ENCODE measurements at places on chromosomes 7 and 10.

GRCh38 chr10:77240041-77240652 is 397.5 kb downstream of the KCNMA1 start:
- no peak for DNase-seq

DNA sequence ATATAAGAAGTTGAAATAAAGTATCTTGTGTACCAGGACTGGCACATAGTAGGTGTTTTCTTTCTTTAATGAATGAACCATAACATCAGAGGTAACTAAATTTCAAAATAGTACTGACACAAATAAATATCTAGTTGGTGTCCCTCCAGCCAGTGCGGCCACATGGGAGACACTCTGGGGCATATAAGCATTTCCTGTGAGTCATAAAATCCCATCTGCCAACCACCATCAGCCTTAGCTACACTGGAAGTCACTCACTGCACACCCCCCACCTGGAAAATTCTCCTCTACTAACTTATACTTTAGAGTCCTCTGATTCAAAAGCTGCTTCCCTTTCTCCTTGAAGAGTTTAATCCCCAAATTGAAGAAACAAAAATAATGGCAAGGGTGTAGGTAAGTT is 32.5 kb downstream of the DYDC1 start:
- DNase-seq, result no peak

- DNase-seq, result no peak
Observed at GRCh38 chr7:509426-510130, 10.1 kb downstream of the PDGFA start.

DNA sequence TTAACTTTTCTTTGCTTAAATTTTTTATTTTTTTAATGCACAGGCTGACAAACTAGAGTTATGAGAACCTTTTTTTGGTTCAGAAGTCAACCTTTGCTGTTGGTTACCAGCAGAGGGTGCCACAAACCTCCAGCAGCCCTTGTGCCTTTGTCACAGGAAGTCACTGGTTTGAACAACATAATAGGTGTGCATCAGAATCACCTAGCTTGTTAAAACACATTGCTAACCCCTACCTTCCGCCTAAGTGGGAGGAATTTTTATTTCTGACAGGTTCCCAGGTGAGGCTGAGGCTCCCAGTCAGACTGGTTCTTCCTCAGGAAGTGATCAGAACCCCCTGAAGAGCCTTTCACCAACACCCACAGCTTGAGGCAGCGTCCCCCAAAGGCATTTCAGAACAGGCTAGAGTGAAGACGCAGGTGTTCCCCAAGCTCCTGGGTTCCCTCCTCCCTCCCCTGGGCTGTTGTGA is 22.6 kb upstream of the VDAC2 start:
- DNase-seq, result peak; percentile 17

- peak; percentile 85 for DNase-seq
Observed at GRCh38 chr7:5423306-5423975, at the start of gene TNRC18. TNRC18 (minus strand) TSS chr7:5423834; CDS start chr7:5421246, 2,588 bp downstream.

DNA sequence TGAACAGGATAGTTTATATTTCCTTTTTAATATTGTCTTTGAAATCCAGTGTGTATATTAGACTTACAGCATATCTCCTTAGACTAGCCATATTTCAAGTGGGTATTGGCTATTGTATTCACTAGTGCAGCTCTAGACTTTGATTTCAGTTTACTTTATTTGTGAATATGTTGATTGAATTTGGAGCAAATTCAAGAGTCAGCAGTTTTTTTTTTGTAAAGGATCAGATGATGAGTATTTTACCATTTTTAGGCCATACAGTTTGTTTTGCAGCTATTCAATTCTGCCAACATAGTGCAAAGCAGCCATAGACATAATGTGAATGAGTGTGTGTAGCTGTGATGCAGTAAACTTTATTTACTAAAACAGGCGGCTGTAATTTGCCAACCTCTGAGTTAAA is 4.6 kb downstream of the STK31 start:
- DNase-seq, result no peak

DNA sequence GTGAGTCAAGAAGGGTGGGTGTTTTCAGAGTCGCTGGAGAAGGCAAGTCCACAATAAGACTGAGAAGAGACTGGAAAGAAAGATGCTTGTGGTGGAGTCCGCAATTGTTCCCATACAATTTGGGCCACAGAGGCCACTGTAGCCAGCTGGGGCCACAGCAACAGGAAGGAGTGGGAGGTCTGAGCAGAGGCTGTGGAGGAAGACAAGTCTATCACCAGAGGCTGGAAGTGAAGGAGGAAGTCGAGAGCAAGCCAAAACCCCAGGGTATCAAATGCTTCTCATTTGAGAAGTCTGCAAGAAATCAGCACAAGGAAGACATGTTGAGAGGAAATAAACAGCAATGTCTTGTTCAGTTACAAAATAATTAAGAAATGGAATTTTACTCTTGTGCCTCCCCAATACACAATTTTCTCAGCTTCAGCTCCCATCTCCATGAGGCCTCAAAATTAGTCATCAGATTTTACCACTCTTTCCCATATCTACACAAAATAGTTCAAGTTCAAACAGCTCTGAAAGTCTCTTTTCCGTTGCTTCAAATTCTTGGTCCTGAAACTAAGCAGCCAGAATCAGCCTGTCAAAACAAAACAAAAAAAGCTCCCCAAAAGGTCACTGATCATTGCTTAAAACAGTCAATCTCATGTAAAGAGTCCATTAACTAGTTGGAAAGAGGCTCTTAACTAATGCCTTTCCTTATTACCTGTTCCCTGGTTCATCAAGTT is 31.6 kb downstream of the SLC16A12 start:
- no peak for DNase-seq

DNA sequence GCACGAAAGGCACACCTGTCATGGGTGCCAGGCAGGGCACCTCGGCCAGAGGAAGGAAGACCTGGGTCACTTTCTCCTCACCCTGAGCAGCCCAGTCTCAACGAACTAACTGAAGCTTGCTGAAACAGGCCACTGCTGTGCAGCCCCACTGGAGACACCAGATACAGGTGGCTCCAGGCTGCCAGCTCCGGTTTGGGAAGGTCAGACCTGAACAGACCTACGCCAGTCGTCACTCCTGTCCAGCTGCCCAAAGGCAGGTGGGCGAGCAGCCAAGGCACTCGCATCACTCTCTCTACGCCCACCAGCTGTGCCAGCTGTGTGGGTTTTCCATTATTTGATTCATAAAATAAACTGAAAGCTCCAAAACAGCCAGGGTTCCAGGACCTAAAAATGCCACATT is 256.1 kb downstream of the ZMYND11 start:
- DNase-seq, result no peak

DNA sequence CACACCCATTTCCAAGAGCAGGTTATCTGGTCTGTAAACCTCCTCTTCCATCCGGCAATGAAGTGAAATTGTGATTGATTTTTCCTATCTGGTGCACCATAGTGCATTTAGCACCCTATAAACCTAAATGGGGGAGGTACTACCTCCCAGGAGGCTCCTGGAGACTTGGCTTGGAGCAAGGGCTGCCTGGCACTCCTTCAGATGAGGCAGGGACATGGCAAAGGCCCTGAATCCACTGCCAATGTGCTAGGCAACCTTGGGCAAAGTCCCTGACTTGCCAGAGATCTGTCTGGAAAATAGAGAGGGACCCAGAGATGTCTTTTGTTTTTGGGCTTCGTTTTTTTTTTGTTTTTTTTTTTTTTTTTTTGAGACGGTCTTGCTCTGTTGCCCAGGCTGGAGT is 6.7 kb upstream of the GRID1 start:
- DNase-seq, result no peak

DNA sequence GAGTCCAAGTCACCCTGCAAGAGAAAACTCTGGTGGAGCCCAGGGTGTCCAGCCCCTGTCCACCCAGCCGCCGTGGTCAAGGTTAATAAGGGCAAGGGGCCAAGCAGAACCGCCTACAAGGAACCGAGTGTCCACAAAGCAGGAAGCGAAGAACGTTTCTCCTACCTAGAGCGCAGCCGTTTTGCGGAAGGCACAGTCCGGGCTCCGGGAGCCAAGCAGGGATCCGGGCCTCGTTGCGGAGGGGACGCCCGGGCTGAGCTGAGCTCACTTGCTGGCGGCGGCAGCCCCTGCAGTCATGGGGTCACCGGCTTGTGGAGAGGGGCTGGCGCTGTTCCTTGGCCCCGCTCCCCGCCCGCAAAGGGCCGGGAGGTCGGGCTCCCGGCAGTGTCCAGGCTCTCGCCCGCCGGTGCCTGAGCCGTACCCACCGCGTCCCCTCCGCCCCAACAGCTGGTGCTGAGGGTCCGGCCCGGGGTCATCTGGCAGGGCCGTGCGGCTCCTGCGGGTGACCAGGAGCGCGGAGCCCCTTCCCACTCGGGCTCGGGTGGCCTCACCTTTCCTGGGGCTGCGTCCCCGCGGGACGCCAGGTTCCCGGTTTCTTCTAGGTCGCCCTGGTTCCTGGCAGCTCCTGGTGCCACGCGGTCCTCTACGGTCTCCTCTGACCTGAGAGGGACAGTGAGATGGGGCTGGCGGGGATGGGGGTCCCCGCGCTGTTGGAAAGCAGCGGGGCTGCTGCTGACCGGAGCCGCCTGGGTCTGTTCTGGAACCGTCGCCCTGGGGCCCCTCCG is 14.0 kb upstream of the ZNF273 start:
- no peak for DNase-seq

GRCh38 chr10:93384006-93384405 is 98.1 kb downstream of the MYOF start:
- DNase-seq, result no peak

DNA sequence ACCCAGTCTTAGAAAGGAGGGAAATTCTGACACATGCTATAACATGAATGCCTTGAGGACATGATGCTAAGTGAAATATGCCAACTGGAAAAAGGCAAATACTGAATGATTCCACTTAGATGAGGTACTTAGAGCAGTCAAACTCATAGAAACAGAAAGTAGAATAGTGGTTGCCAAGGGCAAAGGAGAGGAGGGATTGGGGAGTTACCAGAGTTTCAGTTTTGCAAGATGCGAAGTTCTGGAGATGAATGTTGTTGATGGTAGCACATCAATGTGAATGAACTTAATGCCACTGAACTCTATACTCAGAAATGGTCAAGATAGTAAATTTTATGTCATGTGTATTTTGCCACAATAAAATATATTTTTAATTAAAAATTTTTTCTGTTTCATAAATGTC is 38.9 kb downstream of the DRGX start:
- no peak for DNase-seq

DNA sequence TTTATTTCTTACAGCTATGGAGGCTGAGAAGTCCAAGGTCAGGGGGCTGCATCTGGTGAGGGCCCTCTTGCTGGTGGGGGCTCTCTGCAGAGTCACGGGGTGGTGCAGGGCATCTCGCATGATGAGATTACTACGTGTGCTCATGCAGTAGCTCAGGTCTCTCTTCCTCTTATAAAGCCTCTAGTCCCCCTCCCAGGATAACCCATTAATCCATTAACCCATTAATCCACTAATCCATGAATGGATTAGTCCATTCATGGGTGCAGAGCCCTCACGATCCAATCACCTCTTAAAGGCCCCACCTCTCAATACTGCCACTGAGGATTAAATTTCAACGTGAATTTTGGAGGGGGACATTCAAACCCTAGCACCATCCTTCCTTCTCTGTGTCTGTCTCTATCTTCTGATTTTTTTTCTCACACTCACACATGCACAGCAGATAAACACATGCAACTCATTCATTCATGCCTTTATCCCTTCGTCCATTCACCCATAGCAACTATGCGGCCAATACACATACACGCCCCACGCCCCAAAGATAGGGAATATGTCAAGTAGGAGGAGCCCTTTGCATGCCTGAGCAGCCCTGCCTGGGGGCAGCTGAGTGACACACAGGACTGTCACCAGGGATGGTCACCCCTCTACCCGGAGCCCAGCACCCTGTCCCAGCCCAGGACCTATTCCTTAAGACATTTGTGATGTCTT is 86.5 kb downstream of the C10orf105 start:
- no peak for DNase-seq

GRCh38 chr7:96314402-96315124 is 7.3 kb downstream of the SLC25A13 start:
- DNase-seq, result no peak

DNA sequence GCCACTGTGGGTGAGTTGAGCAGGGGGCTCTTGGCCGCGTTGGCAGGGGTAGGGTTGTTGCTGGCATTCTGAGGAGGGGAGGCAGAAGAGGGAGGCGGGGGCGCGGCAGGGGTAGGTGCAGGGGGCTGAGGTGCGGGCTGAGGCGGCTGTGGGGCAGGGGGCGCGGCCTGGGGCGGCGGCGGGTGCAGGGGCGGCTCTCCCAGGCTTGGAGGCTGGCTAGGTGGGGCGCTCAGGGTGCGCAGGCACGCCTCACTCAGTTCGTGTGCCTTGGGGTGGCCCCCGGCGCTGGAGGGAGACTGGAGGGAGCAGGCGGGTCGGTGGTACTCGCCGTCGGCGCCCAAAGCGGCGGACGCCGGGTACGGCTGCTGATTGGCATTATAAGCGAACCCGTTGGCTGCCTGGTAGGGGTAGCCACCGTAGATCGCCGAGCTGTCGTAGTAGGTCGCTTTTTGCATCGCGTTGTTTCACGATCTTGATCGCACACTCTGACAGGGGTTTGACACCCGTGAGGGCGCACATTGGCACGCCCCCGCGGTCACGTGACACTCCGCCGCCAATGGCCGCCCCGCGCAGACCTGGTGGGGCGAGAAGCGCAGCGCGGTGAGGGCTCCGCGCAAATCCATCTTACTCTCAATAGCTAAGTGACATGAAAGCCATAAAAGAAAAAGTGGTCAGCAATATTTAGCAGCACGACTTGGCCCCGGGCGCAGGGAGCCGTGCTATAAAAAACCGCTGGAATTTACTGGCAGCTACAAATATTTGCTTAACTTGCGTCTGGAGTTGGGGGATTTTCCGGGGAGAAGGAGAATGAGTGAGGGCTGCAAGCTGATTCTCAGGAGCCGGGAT is 7.9 kb upstream of the HOXA2 start:
- DNase-seq, result no peak

DNA sequence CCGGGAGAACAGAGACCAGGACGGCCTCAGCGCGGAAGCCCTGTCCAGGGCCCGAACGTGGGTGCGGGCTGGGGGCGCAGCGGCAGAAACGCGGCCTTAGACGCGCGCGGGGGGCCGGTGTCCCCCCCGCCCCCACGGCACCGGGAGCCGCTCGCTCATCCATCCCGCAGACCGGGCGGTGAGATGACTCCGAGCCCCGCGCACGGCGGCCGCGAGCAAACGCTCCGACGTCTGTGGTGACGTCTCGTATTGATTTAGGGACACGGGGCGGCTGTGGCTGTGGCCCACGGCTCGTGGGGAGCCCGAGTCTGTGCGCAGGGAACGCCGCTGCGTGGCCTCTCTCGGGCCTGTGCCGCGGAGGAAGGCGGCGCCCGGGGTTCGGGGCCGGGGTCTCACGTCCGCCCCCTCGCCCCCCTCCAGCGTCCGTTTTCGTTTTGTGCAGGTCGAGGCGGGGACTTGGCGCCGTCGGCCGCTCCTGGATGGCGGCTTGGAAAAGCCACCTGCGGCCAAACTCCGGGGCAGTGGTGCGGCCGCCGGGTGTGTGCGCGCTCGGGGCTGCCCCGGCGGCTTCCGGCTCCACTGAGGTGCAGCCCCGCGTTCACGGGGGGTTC is 1.0 kb upstream of the NKX6-2 start:
- no peak for DNase-seq

DNA sequence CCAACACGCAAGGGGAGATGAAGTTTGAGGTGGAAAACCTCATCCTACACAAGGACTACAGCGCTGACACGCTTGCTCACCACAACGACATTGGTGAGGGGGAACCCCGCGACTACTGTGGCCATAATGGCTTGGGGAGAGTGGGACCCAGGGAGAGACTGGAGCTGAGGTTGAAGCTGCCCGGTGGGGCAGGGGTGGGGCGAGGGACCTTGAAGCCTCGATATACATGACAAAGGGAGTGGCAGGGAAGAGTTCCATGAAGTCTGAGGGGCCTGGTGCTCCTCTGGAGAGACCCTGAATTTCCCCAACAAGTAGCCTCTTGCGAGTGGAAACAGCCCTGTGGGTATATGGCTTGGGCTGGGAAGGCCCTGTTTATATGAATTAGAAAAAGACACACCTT is 3.1 kb downstream of the PLAU start:
- no peak for DNase-seq
